Smooth muscle cell of trachea (primary cell): ENCODE measurements at places on chromosomes 13 and 19. TPM values are rescaled to one million over a fixed set of nuclear protein-coding genes. Genes with fewer than 3 reads are reported as not detected.

LILRB1 gene
- not detected in 2 replicates for total RNA-seq

NCR1 gene
- not detected in 2 replicates for total RNA-seq

ASPDH gene
- not detected in 2 replicates for total RNA-seq

FLT3LG gene
- total RNA-seq = 3.6 and 7.9 TPM in 2 replicates

LHB gene
- total RNA-seq = not detected in 2 replicates

MATK gene
- total RNA-seq = 0.15 TPM in 1 of 2 replicates, not detected in the other

CEBPA gene
- 0.15 and 0.66 TPM in 2 replicates for total RNA-seq

PRODH2 gene
- not detected in 2 replicates for total RNA-seq

LAIR1 gene
- total RNA-seq = not detected in 2 replicates
